Inflammatory macrophage treated with lipopolysaccharide for 4 hours (primary cell): ENCODE measurements at places on chromosomes 4 and X.

GRCh38 chr4:145795521-145795920 is 115.6 kb downstream of the C4orf51 start:
- DNase-seq: peak; percentile 45

- no peak for DNase-seq
Measured at GRCh38 chrX:139795196-139795595, 87.2 kb upstream of the MCF2 start.

GRCh38 chr4:172517391-172517790 is 651.2 kb upstream of the GALNT7 start:
- DNase-seq: no peak

DNA sequence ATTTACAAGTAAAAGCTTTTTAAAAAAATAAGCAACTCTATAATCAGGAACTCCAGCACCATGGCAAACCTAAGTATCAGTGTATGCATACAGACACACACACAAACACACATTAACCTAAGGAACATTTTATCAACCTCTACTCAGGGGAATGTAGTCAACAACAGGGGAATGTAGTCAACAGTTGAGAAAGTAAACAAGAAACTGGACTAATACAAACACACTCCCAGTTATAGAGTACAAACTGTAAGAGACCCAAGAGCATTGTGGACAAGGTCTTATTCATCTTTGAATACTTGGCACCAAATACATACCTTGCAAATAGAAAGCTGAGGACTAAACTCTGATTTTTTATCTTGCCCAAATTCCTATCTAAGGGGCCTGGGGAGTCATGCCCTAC is 36.2 kb downstream of the PAPSS1 start:
- no peak for DNase-seq

- DNase-seq: no peak
Measured at GRCh38 chrX:115912372-115912897, 258.1 kb upstream of the AGTR2 start.

- no peak for DNase-seq
Measured at GRCh38 chr4:152220201-152220666, 315.7 kb downstream of the FBXW7 start.

DNA sequence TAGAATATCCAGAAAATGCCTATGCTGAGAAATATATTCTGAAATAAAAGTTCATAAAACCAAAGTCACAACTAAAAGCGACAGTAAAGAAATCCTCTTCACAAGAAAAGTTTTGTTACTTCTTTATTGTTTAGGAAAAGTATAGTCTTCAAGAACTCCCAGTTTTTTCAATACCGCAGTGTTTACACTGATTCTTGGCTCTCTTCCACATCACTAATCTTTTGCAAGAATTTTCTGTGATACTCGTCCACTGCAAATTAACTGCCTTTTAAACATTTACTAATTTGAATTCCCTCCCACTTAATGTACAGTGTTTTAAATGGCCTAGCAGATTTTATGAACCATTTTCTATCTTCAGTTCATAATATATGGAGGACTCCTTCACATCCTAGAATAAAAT is 65.1 kb downstream of the HPGDS start:
- DNase-seq: no peak

- DNase-seq: no peak
Measured at GRCh38 chr4:39521253-39521919, 5.9 kb downstream of the UGDH start.

DNA sequence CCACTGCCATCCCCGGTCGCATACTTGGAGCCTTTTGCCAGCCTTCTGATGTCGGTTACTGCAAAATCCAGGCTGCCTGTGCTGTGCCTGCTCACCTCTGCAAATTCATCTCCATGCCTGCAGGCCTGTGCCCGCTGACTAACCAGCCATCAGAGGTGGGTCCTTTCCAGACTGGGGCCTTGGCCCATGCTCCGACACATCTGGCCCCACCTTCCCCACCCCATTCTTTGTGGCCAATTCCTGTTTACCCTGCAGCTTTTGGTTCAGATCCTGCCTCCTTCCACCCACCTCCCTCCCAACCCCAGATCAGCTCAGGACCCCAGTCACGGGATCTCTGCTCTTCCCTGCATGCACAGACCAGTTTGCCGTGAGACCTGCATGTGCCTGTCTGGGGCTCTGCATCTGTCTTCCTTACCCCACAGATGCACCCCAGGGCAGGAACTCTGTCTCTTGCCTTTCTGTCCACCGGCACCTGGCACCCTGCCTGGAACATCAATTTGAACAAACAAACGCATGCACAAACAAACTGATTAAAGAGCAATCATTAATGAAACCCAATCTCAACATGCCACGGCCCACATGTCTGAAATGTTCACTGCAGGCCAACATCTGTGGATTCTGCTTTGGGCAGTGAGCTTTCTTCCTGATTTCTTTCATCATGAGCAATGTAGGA is 112.8 kb upstream of the PSAPL1 start:
- DNase-seq: no peak

GRCh38 chrX:71619193-71619592 is 882 bp upstream of the CXCR3 start:
- peak; percentile 30 for DNase-seq

- no peak for DNase-seq
Measured at GRCh38 chr4:183411291-183411861, 33.1 kb upstream of the CDKN2AIP start.

DNA sequence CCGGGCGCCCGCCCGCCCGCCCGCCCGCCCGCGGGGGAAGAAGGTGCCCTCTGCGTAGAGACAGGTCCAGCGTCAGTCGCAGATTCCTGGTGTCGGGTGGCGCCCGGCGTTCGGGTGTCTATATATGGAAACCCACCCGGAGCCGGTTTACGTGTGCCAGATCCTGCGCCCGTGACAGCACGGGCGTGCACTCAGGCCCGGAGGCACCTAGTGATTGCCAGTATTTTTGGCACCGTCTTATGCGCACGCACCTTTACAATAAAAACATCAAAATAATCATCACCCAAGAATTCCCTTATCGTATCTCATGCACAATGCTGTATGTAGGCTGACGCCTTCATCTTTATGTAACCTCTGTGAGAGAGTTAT is 519 bp downstream of the SLC25A4 start:
- no peak for DNase-seq

DNA sequence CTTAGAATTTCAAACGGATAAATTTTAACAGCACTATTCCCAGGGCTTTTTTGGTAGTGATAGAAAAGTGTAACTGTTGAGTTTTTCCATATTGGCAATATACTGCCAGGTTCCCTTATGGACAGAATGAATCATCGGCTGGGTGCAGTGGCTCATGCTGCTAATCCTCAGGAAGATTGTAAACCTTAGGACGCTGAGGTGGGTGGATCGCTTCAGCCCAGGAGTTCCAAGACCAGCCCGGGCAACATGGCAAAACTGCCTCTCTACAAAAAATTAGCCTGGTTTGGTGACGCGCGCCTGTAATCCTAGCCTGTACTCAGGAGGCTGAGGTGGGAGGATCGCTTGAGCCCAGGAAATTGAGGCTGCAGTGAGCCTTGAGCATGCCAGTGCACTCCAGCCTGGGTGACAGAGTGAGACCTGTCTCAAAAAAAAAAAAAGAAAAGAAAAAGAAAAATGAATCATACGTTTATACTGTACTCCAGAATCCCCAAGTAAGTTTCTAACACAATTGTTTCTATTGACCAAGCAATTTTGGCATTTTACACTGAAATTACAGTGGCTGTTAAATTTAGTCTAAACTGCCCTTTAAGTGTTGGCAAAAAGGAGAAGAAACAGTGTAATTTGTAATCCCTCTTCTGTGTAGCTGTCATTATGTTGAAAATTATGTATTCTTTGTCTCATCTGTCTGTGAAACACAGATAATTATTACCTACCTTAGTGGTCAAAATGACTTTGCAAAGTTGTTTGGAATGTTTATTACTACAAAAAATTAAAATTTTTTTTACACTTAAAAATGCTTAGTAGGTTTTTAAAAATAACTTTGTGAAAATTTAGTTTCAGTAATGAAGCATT is 1.8 kb downstream of the SLC30A9 start:
- no peak for DNase-seq

GRCh38 chr4:404006-404405 is 66.4 kb downstream of the ZNF141 start:
- no peak for DNase-seq

GRCh38 chr4:48081196-48081595 is 52.9 kb downstream of the TXK start:
- DNase-seq: no peak

- peak; percentile 68 for DNase-seq
Measured at GRCh38 chr4:121252224-121252806, 88.2 kb upstream of the TNIP3 start.

DNA sequence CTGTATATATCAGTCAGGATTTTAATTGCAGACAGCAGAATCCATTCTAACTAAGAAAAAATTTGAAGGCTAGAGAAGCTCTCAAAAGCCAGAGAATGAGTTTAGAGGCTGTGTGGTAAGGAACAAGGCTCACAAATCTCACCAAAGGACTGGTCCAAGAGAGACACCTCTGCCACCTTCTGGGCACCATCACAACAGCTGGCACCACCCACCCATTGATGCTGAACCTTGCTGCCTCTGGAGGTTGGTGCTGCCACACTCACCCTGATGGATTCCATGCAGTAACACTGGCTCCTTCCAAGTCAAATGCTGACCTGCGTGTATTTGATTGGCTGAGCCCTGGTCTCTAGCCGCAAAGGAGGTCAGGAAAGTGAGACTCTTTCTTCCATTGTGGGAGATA is 100.8 kb downstream of the BEND2 start:
- no peak for DNase-seq

DNA sequence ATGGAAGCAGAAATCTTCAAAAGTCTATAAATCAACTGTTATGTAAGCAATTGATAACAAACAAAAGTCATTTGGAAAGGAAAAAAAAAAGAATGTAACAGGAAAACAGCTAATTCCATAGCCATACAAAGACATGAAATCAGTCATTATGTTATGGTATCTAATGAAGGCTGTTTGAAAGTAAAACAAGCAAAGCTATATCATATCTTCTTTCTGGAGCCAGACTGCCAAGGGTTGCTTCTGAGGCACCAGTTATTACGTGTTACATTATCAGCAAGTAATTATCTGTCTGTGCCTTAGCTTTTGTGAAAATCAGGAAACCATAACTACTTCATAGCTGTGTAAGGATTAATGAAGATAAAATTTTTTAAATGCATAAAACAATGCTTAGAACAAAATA is 480.2 kb downstream of the FAT4 start:
- no peak for DNase-seq

DNA sequence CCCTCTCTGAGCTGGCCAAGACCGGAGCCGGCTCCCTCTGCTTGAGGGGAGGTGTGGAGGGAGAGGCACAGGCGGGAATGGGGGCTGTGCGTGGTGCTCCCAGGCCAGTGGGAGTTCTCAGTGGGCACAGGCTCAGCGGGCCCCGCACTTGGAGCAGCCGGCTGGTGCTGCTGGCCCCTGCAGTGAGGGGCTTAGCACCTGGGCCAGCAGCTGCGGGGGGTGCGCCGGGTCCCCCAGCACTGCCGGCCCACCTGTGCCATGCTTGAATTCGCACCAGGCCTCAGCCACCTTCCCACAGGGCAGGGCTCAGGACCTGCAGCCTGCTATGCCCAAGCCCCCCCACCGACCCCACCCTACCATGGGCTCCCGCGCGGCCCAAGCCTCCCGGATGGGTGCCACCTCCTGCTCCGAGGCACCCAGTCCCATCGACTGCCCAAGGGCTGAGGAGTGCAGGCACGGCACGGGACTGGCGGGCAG is 602.5 kb downstream of the KCTD8 start:
- no peak for DNase-seq
